KBM-7 (cell line): ENCODE measurements at places on chromosomes 1 and 21.

DNA sequence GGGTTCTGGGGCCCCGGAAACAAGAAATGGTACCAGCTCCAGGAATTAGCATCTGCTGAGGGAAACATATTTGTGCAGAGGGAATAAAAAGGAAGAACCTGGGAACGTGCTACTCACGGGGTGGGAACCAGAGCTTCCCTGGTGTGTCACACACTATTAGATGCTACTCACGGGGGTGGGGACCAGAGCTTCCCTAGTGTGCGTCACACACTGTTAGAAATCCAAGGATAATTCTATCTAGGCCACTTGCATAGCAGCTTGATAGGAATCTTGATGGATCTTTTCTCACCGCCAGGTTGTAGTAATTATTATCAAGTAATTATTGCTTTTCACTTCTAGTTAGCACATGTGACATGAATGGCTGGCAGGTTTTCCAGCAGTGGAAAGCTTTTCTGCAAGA lies 54.5 kb upstream of the SCCPDH start:
- no peak for DNase-seq

GRCh38 chr1:180805316-180805715 lies 107.4 kb upstream of the KIAA1614 start:
- no peak for DNase-seq

DNA sequence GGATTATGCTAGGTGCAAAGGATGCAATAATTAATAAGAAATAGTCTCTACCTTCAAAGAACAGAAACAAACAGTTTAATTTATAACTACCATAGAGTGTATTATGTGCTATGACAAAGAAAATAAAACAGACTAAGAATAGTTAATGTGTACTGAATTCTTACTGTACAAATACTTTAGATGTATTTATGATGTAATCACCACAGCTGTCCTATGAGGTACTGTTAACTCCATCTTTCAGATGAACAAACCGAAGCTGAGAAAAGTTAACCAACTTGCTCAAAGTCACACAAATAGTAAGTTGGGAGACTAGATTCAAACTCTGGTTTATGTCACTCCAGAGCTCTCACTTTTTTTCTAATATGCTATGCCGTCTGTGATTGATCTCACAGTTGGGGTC lies 77.0 kb upstream of the FGGY start:
- DNase-seq: no peak

- DNase-seq: no peak
Observed at GRCh38 chr1:117070124-117070523, 10.0 kb downstream of the TTF2 start.

DNA sequence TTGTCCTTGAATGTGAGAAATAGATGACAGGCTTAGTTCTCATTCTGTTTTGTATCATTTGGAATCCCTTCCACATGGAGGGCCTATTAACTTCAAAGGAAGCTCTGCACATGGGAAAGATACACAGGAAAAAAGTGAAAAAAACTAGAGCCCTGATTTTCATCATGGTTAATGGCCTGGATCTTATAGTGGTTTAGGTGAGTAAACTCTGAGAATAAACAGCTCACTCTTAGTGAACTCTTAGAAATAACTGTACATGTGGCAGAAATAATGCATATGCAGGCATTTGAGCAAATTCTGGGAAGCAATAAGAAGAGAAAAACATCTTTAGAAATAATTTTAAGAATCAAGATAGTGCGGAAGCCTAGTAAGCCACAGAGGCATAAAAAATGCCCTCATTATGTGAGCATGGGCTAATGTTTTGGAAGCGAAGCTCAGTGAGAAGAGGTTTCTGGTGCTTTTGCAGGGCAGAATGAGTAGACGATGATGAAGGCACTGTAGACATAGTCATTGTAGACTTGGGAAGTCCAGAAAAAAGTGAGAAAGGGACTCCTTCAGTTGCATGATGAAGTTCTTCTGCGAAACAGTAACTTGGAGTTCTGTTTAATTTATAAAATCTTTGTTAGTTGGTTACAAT lies 279.9 kb downstream of the DNM3 start:
- DNase-seq: no peak

GRCh38 chr1:107139833-107140702 lies 771 bp upstream of the NTNG1 start:
- DNase-seq: peak; percentile 32

DNA sequence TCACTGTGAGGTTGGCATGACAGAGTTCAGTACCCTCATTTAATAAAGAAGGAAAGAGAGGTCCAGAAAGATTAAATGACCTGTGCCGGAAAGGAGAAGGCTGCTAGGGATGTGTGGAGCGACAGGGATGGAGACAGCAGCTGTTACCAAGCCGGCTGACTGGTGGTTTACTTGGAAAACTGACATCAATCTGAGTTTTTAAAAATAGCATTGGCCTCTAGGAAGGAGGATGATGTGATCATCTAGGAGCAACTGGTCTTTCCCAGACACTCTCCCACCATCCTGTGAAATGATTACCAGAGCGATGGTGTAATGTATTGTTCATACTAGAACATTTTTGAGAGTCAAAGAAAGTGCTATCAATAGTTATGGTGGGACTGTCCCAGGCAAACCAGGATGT lies 154.4 kb downstream of the ZSCAN20 start:
- no peak for DNase-seq

DNA sequence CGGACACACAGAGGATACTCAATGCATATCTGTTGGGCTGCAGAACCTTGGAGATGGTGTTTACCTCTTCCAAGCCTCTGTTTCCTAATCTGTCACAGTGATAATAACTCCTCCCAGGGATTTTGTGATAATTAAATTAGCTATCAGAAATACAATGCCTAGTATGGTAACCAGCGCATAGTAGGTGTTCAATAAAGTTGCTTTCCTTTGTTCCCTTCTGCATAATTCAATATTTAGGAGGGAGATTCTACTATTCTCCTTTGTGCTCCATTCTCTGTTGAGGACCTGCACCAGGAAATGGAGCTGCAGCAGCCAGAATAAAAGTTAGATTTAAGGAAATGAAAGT lies 3.4 kb upstream of the CSF3R start:
- no peak for DNase-seq

DNA sequence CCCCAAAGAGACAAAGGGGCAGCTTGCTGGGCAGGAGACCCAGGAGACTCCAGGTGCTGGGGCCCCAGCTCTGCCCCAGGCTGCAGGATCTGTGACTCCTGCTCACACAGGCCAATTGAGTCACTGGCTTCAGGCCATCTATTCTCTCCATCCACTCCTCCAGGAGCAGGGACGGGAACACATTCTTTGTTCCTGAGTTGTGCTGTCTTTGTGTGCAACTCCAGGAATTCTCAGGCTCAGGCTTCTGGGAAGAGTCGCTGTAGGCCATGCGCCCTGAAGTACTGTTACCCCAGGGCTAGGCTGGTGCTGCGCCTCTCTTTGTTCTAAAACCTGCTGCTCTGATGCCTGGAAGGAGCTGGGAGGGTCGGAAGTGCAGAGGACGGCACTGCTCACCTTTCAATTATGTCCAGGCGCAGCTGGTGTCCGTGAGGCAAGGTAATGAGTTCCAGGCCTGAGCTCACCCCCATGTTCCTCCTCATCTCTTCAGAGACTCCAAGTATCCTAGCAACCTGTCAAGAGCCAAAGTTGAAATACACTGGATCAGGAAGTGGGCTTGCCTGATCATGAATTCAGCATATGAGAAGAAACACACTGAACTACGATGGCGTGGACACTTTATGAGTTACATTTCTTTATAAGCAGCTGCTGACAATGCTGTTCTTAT lies 105.9 kb downstream of the BCAR3 start:
- DNase-seq: no peak

GRCh38 chr1:191690931-191691330 lies 467.3 kb upstream of the RGS18 start:
- no peak for DNase-seq

DNA sequence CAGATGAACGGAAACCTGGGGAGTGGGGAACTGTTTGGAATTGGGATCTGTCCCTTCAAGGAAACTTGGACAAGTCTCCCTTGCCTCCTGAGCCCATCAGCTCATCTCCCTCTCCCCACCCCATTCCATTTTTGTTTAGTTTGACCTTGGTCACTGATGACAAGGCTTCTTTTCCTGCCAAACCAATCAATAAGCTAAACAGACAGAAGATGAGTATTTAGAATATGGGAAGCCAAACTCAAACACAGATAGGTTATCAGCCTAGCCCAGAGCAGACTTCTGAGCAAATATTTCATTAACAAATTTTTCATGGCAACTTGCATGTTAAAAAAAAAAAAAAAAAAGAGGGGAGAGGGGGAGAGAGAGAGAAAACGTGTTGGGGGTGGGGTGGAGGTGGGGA lies 337.2 kb upstream of the PROX1 start:
- DNase-seq: no peak

GRCh38 chr1:38444311-38444710 lies 397.7 kb upstream of the POU3F1 start:
- no peak for DNase-seq

DNA sequence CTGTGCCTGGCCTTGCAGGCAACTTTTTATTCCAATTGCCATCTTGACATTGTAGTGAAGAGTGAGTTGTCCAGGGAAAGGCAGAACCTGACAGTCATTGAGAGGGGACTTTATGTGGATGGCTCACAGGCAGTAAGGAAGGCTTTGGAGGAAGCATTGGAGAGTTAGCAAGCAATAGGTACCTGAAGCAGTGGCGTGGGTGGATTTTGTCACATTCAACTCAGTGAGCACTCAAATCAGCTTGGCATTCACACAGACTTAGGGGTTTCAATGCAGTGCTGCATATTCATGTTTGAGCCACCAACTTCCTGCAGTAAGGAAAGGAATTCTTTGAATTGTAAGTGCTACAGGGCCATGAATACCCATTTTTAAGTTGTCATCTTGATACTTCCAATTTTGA lies 69.0 kb downstream of the AK4 start:
- DNase-seq: no peak

DNA sequence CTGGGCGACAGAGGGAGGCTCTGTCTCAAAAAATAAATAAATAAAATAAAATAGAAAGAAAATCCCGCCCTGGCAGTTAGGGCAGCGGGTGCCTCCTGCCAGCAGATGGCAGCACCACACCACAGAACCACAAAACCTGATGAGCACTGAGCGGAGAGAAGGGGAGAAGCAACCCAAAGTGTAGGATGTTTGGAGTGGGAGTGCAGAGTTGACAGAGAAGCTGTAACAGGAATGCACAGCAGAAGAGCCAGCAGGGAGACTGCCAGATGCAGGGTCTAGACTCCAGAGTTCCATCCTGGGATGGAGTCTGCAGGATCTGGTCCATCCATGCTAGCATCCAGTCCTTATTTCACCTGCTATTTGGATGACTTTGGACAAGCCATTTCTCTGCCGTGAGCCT lies 29.7 kb upstream of the KIRREL1 start:
- DNase-seq: peak; percentile 74

DNA sequence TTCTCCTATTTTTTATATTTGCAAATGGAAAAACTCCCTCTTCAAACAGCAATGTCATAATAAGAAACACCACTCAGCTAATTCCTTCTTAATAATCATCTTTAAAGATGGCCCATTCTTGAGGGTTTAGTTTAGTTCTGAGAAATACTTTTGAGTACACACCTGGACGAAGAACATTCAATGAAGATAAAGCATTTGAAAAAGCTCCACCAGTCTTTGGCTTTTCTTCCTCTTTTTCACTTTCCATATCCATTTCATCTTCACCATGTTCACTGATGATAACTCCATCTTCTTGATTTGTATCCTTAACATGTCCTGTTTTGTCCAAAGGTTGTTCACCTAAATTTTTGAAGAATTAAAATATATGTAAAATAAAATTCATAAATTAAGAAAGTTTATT lies 7.4 kb downstream of the PAXBP1 start:
- DNase-seq: no peak

- no peak for DNase-seq
Observed at GRCh38 chr1:222697826-222698225, 14.5 kb downstream of the AIDA start.

- no peak for DNase-seq
Observed at GRCh38 chr1:221497046-221497445, 244.8 kb downstream of the DUSP10 start.

DNA sequence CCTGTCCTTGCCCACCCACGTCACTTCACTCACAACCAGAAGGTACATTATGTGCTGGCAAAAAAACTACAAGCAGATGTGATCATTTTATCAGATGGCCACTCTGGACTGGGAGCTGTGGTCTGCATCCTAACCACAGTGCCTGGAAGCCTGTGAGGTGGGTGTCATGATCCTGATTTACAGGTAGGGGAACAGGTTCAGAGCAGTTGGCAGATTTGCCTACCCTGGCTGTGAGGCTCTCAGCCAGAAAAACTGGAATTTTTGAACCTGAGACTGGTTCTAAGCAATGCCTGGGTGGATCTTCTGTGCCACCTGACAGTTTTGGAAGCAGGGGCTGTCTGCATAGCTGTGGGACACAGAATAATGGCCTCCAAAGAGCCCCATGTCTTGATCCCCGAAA lies 150.8 kb downstream of the SYF2 start:
- no peak for DNase-seq

DNA sequence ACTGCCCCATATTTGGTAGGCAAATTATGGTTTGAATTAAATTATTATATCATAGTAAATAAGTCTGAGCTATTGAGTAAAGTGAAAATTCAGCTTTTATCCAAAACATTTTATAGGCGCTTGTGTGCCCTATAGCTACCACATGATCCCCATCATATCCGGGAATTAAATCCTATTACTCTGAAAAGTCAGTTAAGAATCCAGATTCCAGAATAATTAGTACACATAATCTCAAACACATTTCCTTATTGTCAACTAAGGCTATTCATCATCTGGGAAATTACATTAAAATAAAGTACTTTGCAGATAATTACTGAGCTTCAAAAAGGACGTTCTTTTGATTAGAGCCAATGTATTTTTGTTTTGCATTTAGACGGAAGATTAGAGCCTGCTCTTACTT lies 72.3 kb downstream of the CTH start:
- DNase-seq: no peak

GRCh38 chr1:75198761-75199160 lies 64.6 kb downstream of the LHX8 start:
- DNase-seq: no peak

- DNase-seq: no peak
Observed at GRCh38 chr1:247212627-247213617, 41.1 kb upstream of the ZNF124 start.

GRCh38 chr21:29237110-29238052 lies 61.3 kb upstream of the BACH1 start:
- DNase-seq: no peak

GRCh38 chr1:154318386-154318785 lies 2.5 kb upstream of the AQP10 start:
- no peak for DNase-seq

DNA sequence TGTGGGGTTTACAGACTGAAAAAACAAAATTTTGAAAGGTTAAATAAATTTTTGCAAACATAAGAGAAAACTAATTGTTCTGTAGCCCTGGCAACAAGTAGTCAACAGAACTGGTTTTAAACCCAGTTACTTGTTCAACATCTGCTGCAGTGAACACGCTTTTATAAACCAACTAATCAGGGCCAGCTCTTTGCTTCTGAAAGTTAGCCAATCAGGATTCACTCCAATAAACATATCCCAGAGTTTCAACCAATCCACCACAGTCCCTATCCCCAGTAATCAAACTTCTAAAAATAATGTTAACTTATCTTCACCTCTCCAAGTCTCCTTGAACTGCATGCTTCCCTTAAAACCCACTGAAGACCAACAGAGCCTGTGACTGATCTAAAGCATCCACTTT lies 306.6 kb downstream of the CTH start:
- DNase-seq: no peak

GRCh38 chr1:112146201-112146715 lies 156.8 kb upstream of the KCND3 start:
- no peak for DNase-seq
